Naive thymus-derived CD4-positive, alpha-beta T cell (primary cell): ENCODE measurements at places on chromosomes 12 and 14. TPM values are rescaled to one million over a fixed set of nuclear protein-coding genes. Genes with fewer than 3 reads are reported as not detected.

The RASAL1 gene
- 1.1 TPM for total RNA-seq

DNA sequence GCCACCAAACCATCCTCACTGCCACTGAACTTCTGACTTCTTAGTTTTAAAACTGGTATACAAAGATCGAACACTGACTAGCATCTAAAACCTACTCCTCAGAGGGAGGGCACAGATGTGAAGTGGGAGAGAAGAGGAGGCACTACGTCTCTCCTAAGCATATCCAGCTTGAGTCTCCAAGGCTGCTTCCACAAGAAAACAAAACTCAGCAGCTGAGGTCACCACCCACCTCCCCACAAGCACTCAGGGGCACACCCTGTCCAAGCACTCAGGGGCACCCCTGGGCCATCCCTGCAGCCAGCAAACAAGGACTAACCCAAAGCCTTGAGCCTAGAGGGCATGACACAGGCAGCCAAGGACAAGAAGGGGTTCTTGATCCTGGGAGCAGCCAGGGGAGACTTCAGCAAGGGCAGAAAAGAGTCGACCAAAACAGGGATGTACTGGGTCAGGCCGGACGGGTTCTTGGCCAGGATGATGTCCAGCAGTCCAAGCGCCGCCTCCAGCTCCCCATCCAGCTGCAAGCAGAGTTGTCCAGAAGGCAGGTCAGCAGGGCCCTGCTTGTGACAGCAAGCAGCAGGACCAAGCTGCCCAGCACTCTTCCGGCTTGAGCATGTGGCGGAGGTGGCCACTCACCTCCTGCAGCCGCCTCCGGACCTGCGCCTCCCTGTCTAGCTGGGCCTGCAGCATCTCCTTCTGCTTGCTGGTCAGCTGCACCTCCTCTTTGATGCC, 34.8 kb downstream of the GCN1 start:
- DNase-seq: no peak
- peaks cover 62% of the 10 kb centered on the region for H3K36me3 ChIP-seq
- no peaks in the 10 kb centered on the region for H3K4me1 ChIP-seq
- no peaks in the 10 kb centered on the region for H3K27me3 ChIP-seq
- no peak overlapping the region for H3K4me3 ChIP-seq

DNA sequence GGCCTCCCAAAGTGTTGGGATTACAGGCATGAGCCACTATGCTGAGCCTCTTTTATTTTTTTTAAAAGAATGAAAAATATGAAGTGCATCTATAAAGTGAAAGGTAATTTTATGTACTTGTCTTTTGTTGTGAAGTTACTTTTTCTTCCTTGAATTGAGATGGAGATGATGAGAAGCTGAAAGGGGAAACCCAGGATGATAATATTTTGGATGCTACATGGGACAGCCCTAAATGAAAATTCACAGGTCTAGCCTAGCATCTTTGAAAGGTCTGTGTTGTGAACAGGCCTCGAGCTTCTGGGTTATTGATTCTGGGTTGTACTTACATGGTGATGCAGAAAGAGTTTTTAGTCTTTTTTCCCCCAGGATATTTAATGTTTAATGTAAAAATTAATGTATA, 14.6 kb downstream of the DIP2B start:
- peak overlapping the region; percentile 65 for H3K27ac ChIP-seq
- no peak for DNase-seq
- no peaks in the 10 kb centered on the region for H3K36me3 ChIP-seq
- no peaks in the 10 kb centered on the region for H3K27me3 ChIP-seq
- H3K4me1 ChIP-seq: peaks cover 69% of the 10 kb centered on the region
- H3K4me3 ChIP-seq: no peak overlapping the region

DNA sequence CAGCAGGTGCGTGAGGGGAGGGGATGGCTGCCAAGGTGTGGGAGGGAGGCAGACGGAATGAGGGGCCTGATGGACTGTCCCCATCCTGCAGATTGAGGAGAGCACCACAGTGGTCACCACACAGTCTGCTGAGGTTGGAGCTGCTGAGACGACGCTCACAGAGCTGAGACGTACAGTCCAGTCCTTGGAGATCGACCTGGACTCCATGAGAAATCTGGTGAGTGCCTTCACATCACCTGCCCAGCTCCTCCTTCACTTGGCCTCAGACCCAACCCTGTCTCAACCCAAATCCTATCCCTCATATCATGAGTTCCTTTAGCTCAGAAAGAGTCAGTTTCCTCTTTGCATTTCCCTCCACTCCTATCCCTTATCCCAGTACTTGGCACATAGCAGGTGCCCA, 2.7 kb downstream of the KRT18 start:
- no peaks in the 10 kb centered on the region for H3K4me1 ChIP-seq
- H3K27ac ChIP-seq: no peak overlapping the region
- no peak for DNase-seq

DNA sequence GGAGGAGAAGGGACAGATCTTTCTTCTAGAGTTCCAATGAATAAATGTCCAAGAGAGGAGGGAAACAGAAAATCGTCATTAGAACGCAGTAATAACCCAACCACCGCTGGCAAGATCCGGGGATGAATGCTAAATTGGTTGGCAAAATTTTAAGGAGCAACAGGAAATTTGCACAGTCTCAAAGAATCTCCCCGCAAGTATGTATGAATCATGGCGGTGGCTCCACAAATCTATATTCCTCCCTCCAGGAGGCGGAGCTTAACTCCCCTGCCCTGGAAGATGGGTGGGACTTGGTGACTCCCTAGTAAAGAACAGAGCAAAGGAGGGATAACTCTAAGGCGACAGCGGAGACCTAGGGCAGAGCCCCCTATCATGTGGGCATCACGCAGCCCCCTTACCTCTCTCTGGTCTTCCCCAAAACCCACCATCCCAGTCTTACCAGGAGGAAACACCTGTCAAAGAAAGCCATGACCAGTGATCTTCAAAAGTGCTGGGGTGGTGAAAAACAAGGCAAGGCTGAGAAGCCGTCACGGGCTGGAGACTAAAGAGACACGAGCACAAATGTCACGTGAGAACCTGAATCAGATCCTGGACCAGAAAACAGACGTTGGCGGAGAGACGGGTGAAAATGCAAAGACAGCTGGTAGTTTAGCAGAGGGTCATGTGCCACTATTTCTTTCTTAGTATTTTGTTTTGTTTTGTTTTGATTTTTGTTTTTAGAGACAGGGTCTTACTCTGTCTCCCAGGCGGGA, 125.8 kb downstream of the NCOR2 start:
- no peaks in the 10 kb centered on the region for H3K27me3 ChIP-seq
- H3K27ac ChIP-seq: no peak overlapping the region
- no peak for DNase-seq
- no peak overlapping the region for H3K4me3 ChIP-seq

DNA sequence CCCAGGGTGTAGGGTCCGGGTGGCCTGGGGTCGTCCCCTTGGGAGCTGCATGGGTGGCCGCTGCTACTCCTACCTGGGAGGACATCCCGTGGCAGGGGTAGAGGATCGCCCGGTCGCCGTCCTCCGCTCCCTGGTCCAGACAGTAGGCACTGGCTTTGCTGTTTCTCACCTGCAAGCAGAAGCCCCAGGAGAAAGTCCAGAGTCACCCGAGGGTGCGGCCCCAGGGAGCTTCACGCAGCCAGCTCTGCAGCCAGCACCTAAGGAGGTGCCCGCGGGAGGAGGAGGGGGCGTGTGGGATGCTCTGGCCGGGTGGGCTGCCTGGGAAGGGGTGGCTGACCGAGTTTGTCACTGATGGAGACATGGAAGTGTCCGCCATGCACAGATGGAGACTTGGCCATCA, 54.8 kb downstream of the NOC4L start:
- H3K4me1 ChIP-seq: no peaks in the 10 kb centered on the region
- no peaks in the 10 kb centered on the region for H3K36me3 ChIP-seq
- no peak overlapping the region for H3K27ac ChIP-seq
- H3K27me3 ChIP-seq: no peaks in the 10 kb centered on the region
- DNase-seq: no peak
